ENCODE measurements at places on chromosomes 11 and 22.
A peak's percentile ranks its signal among the peaks of the same experiment; 100 is the strongest.

GRCh38 chr22:47042861-47043496 lies 280.5 kb downstream of the TBC1D22A start:
- no peak for DNase-seq
- H3K27me3 ChIP-seq: no peaks in the 10 kb centered on the region
- peak overlapping the region; percentile 88 for H3K27ac ChIP-seq
- H3K4me1 ChIP-seq: peaks cover 14% of the 10 kb centered on the region

- peak overlapping the region; percentile 6 for H3K27ac ChIP-seq
- H3K4me3 ChIP-seq: no peak overlapping the region
- DNase-seq: no peak
- no peaks in the 10 kb centered on the region for H3K36me3 ChIP-seq
- no peaks in the 10 kb centered on the region for H3K27me3 ChIP-seq
- H3K4me1 ChIP-seq: peaks cover 93% of the 10 kb centered on the region
Observed at GRCh38 chr11:68327586-68328370, 15.4 kb downstream of the LRP5 start.

DNA sequence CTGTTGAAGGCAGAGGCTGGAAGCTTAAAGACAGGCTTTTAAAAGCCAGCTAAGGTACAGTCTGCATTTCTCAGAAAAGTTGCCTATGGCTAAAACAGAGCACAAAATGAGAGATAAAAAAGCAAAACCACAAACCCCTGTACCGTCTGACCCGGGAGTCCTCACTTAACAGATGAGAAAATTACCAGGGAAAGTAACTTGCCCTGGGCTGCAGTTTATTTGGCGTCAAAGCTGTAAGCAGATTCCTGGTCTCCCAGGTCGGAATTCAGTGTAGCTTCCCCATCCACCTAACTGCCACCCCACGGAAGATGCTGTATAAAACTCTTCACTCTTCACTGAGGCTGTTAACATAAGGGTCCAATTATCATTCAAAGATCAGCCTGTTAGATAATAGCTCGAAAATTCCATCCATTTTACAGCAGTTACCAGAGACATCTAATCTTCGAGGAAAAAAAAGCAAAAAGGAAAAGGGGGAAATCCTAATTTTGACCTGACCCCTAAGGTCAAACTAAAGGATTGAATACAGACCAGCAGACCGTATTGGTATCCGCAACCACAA lies 1.5 kb downstream of the TCF20 start:
- H3K4me3 ChIP-seq: peak overlapping the region; percentile 99
- peaks cover 31% of the 10 kb centered on the region for H3K4me1 ChIP-seq
- H3K27me3 ChIP-seq: no peaks in the 10 kb centered on the region
- H3K27ac ChIP-seq: peak overlapping the region; percentile 93

DNA sequence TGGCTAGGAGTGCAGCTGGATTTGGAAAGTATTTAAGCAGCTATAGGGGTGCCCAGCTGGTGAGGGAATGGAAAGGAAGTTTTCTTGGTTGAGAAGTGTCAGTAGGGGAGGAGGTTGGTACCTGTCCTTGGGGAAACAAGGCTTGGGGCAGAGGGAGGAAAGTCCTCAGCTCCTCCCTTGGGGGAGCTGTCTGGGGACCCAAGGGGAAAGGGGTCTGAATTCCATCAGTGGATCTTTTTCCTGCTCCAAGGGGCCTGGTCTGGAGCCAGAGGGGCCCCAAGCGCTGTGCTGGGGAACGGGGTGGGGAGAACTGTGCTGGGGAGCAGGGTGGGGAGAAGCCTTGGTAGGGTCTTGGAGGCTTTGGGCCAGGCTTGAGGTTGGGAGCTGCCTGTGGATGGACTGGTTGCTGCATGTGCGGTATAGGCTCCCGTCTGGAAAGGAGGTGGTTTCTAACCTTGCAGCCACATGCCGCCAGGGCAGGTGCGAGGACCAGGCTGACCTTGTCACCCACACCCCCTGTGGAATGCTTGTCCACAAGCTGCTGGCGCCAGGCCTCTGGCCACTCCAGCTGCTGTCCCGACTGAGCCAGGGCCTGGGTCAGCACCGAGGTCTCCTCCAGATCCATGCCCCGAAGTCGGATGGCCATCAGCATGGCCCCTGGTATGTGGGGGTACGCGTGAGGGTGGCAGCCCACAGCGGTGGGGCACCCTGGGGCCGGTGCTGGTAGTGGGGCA lies 963 bp downstream of the TYMP start:
- no peaks in the 10 kb centered on the region for H3K27me3 ChIP-seq
- peaks cover 4% of the 10 kb centered on the region for H3K36me3 ChIP-seq
- H3K27ac ChIP-seq: peak overlapping the region; percentile 99
- DNase-seq: no peak

GRCh38 chr22:43213051-43213450 lies 26.1 kb upstream of the TTLL12 start:
- H3K27ac ChIP-seq: no peak overlapping the region
- H3K4me1 ChIP-seq: peaks cover 3% of the 10 kb centered on the region
- H3K36me3 ChIP-seq: no peaks in the 10 kb centered on the region
- no peak overlapping the region for H3K4me3 ChIP-seq
- no peaks in the 10 kb centered on the region for H3K27me3 ChIP-seq
- DNase-seq: no peak

DNA sequence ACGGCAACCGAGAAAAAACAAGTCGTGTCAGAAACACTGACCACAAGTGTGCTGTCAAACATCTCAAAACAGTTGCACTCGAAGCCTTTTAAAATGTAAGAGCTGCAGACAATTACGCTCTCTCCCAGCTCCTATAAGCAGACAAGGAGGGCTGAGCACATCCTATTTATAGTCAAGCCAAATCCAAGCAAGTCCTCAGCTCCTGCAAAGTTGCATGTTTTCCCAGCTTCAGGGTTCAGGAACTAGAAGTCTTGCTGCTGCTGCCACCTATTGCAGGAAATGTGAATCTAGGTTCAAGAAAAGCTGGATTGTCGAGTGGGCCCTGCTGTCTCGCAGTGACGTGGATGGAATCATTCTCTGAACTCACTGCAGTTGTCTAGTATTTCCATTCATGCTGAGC lies 15.5 kb downstream of the EFCAB6 start:
- DNase-seq: no peak
- no peaks in the 10 kb centered on the region for H3K27me3 ChIP-seq
- H3K36me3 ChIP-seq: no peaks in the 10 kb centered on the region
- no peak overlapping the region for H3K4me3 ChIP-seq
- no peaks in the 10 kb centered on the region for H3K4me1 ChIP-seq

Measured in esophagus squamous epithelium (tissue), 5 donors.